ENCODE measurements at places on chromosomes 5 and 9. TPM values are rescaled to one million over a fixed set of nuclear protein-coding genes. Genes with fewer than 3 reads are reported as not detected.

DNA sequence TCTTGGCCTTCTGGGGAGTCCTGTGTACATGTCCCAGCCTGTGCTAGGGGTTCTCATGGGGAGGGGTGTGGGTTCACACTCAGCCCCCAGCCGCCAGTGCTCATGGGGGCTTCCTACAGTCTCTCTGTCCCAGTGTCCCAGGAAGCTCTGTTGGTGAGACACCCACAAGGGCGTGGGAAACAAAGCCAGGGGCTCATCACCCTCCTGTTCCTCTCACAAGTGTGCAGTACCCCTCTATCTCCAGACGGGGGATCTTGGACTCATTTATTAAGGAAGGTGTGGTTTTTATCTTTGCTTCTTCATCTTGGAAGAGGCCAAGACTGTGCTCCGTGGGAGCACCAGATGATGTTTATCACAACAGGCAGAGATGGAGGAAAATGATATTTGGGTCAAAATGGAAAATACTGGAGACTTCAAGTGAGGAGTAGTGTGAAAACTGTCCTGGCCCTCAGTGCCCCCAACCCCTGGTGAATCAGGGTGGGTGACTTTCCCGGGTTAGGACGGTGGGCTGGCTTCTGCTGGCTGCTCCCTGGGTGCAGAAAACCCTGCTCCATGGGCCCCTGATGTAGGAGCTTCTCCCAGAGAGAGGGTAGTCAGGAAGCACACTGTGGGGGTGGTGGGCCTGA is 15.2 kb downstream of the TMEM171 start:
- no peaks in the 10 kb centered on the region for H3K36me3 ChIP-seq
- H3K4me1 ChIP-seq = peaks cover 4% of the 10 kb centered on the region
- H3K4me3 ChIP-seq = no peak overlapping the region
- H3K27ac ChIP-seq = no peak overlapping the region
- DNase-seq = peak; percentile 30

DNA sequence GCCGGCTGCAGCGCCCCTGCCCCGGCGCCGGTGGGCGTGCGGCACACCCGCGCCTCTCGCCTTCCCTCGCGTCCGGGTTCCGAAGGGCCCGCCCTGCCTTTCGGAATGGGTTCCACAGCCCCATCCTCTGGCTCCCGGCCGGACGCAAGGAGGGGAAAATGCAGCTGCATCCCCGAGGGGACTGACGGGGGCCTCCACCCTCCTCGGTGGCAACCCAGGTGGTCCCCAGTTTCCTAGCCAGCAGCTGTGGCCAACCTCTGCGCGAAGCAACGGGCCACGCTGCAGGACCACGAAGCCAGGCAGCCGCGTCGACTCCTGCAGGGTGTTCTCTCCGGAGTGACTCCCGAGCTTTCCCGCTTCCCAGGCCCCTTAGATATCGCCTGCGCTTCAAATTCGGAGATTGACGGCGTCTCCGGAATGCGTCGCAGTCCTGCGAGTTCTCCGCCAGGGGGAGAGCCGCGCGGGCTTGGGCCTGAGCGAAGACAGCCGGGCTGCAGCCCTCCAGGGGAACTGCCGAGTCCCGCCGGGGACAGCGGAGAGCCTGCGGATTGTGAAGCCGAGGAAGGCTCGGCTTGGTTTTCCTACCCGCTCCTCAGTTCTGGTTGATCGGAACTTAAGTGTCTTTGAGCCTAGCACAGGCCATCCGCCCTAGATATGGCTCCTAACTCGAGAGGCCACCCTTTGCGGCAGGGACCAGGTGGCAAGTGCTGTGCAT is 582 bp upstream of the APBA1 start:
- H3K36me3 ChIP-seq = no peaks in the 10 kb centered on the region
- no peaks in the 10 kb centered on the region for H3K27me3 ChIP-seq

DNA sequence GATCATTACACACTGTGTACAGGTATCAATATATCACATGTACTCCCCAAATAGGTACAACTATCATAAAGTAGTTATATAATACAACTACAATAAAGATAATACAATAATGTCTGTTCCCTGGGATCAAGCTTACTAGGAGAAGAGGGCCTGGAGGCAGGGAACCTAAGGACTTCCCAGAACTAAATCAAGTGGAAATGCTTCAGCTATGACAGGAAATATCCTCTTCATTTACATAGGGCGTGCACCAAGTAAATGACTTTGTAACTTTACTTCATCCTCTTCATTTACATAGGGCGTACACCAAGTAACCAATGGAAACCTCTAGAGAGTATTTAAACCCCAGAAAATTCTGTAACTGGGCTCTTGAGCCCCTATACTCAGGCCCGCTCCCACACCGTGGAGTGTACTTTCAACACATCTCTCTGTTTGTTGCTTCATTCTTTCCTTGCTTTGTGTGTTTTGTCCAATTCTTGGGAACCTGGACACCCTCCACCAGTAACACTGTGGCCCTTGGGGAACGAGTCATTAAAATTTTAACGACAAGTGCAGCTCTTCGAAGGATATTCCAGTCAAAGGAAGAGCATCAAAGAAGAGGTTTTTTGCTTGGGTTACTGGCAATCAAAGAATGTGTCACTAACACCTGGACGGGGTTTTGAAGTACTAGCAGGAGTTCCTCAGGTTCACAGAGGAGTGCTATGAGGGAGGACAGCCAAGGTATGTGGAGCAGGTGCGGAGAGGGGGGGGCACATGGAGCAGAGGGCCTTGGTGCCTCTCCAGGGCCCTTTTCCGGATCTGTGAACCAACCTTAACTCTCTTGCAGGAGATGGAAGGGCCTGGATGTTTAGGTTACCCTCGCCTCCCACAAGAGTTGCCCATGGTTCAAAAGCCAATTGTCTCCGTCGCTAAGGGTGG is 106.6 kb upstream of the DAP start:
- no peaks in the 10 kb centered on the region for H3K4me1 ChIP-seq
- no peak overlapping the region for H3K4me3 ChIP-seq
- no peaks in the 10 kb centered on the region for H3K36me3 ChIP-seq
- H3K27ac ChIP-seq = no peak overlapping the region

- H3K4me1 ChIP-seq = no peaks in the 10 kb centered on the region
- no peaks in the 10 kb centered on the region for H3K36me3 ChIP-seq
- H3K4me3 ChIP-seq = no peak overlapping the region
- H3K27ac ChIP-seq = no peak overlapping the region
- H3K27me3 ChIP-seq = no peaks in the 10 kb centered on the region
Observed at GRCh38 chr9:96581301-96581700, 38.3 kb downstream of the CDC14B start.

DNA sequence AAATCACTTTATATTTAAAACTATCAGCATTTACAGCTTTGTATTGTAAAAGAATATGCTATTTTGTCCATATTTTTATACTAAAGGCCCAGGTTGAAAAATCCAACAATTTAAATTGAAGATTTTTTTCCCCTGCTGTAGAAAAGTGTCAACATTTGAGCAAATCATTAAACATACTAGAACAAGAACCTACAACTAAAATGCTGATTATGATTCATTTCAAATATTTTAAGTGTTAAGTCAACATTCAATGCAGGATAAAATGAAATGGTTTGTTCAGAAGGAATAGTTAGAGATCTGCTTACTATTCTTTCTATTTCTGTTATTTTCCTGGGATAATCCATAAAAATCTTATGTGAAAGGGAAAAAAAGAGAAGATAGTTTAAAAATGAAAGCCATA is 866.5 kb upstream of the DMAC1 start:
- no peak for DNase-seq
- H3K4me1 ChIP-seq = no peaks in the 10 kb centered on the region
- H3K4me3 ChIP-seq = no peak overlapping the region
- no peak overlapping the region for H3K27ac ChIP-seq

GRCh38 chr5:139565411-139566305 is 4.5 kb downstream of the UBE2D2 start:
- H3K36me3 ChIP-seq = no peaks in the 10 kb centered on the region
- H3K27ac ChIP-seq = peak overlapping the region; percentile 42
- H3K27me3 ChIP-seq = no peaks in the 10 kb centered on the region

Gene NME5
- polyA plus RNA-seq = 1.2 TPM

GRCh38 chr5:17364987-17365810 is 132.8 kb upstream of the TAF11L2 start:
- no peaks in the 10 kb centered on the region for H3K36me3 ChIP-seq
- no peak overlapping the region for H3K27ac ChIP-seq
- DNase-seq = peak; percentile 22
- H3K4me1 ChIP-seq = peaks cover 2% of the 10 kb centered on the region
- no peak overlapping the region for H3K4me3 ChIP-seq

Gene BAAT
- 0.02 TPM for polyA plus RNA-seq

- H3K4me1 ChIP-seq = no peaks in the 10 kb centered on the region
- H3K27me3 ChIP-seq = no peaks in the 10 kb centered on the region
- no peak overlapping the region for H3K4me3 ChIP-seq
- no peak overlapping the region for H3K27ac ChIP-seq
Observed at GRCh38 chr9:29659736-29660135, 2086.5 kb upstream of the C9orf72 start.

DNA sequence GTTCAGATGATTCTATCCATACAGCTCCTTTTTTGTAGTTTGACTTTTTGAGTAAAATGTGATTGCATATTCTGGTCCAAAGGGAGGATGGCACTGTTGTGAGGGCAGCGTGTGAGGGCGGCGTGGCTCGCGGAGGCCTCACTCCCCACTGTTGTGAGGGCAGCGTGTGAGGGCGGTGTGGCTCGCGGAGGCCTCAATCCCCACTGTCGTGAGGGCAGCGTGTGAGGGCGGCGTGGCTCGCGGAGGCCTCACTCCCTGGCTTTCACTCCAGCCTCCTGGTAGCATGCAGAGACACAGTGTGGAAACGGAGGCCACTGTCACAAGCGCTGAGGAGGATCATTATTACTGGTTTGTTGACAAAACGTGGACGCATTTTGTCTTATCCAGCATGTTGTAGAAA is 79.0 kb downstream of the EHMT1 start:
- no peak for DNase-seq
- no peaks in the 10 kb centered on the region for H3K36me3 ChIP-seq
- H3K4me3 ChIP-seq = no peak overlapping the region
- no peak overlapping the region for H3K27ac ChIP-seq

- peak; percentile 70 for DNase-seq
- no peaks in the 10 kb centered on the region for H3K27me3 ChIP-seq
- H3K4me3 ChIP-seq = no peak overlapping the region
- peaks cover 11% of the 10 kb centered on the region for H3K4me1 ChIP-seq
- no peak overlapping the region for H3K27ac ChIP-seq
- peaks cover 9% of the 10 kb centered on the region for H3K36me3 ChIP-seq
Observed at GRCh38 chr9:33116860-33117259, 40.4 kb upstream of the SMU1 start.

GRCh38 chr9:81086416-81086815 is 602.9 kb downstream of the TLE1 start:
- no peaks in the 10 kb centered on the region for H3K27me3 ChIP-seq
- H3K27ac ChIP-seq = no peak overlapping the region
- H3K36me3 ChIP-seq = no peaks in the 10 kb centered on the region
- no peak overlapping the region for H3K4me3 ChIP-seq

- peak; percentile 64 for DNase-seq
- no peak overlapping the region for H3K27ac ChIP-seq
- H3K4me1 ChIP-seq = no peaks in the 10 kb centered on the region
- no peaks in the 10 kb centered on the region for H3K27me3 ChIP-seq
- H3K36me3 ChIP-seq = no peaks in the 10 kb centered on the region
Observed at GRCh38 chr5:119367502-119368237, 11.9 kb downstream of the TNFAIP8 start.

DNA sequence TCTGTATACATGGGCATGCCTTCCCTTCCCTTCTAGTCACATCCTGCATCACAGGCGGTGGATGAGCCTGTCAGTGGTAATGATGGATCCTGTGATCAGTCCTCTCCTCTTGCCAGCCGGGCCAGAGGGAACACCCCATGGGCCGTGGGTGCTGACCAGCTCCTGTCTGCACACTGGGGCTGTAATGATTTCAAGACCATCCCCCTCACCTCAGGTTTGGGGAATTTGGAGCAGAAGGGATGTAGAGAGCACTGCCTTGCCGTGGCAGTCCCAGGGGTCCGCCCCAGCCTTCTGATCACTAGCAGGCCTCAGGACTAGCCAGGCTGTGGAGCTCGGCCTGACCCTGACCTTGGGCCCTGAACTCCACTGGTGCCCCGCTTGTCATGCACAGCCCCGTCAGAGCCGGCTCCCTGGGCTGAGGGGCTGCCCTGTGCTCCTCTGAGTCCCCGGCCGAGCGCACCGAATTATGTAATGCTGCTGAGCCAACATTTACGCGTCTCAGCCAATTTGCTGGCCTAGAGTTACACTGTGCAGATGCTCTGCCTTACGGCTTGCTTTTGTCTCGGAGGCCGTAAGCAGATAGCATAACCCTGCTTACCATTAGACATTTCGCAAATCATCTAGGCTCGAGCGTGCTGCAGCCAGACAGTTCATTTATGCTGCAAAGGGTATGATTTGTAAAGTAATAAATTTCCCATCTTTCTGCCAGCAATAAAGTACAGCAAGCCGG is 155.3 kb downstream of the MACROH2A1 start:
- peaks cover 50% of the 10 kb centered on the region for H3K4me1 ChIP-seq
- H3K27ac ChIP-seq = no peak overlapping the region
- no peaks in the 10 kb centered on the region for H3K27me3 ChIP-seq
- no peak overlapping the region for H3K4me3 ChIP-seq
- DNase-seq = peak; percentile 62
- H3K36me3 ChIP-seq = no peaks in the 10 kb centered on the region

Gene REEP2
- 17.7 TPM for polyA plus RNA-seq

Gene TPRN
- 2.3 TPM for polyA plus RNA-seq

DNA sequence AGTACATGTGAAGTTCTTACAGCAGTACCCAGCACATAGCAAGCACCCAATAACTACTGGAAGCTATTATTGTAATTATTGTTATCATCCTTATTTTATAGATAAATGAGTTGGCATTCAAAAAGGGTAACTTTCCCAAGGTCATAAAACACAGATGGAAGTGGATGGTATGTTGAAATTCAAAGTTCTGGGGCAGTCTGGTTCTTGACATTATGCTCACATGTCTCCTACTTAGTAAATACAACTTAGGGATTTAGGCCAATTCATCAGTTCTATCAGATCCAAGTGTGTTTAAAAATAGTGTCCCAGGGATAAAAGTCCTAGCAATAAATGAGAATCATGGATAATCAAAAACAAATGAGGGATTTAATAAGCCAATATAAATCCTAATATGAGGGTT is 265.2 kb downstream of the ADAMTSL1 start:
- DNase-seq = no peak
- no peaks in the 10 kb centered on the region for H3K27me3 ChIP-seq
- H3K4me3 ChIP-seq = no peak overlapping the region
